ENCODE measurements at places on chromosomes 3 and 15.

- no peak for DNase-seq
Measured at GRCh38 chr3:86951322-86951721, 39.6 kb downstream of the VGLL3 start.

DNA sequence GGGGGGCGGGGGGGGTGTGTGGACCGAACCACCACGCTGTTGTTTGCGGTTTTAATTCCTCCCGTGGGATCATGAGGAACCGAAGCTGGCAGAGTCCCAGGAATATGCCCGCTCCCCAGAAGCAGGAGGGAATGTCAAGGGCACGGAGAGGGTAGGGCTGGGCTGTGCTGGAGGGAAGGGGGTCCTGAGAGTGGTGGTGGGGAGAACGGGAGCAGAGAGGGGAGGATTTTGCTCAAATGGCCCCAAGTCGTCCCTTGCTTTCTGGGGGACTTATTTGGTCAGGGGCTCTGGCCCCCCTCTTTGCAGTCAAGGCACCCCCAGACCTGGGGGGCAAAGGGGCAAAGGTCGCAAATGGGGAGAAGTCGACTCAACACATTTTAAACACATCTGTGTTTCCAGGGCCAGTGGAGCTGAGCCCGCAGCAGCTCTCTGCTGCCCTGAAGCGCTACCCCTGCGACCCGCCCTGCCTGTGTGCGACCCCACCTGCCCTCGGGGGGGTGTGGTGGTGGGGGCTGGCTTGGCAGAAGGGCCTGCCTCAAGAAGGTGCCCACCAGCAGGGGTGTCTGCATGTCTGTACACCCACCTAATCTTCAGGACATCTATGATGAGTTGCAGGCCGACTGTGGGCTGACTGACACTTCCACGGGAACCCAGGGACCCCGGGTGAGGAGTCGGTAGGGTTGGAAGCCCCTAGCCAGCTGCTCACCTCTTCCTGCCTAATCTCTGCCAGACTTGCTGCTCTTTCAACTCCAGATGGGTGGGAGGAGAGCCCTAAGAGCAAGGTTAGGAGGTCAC is 602 bp upstream of the ATP2B2 start:
- no peak for DNase-seq

- DNase-seq, result no peak
Measured at GRCh38 chr3:134859341-134859740, 64.3 kb downstream of the EPHB1 start.

DNA sequence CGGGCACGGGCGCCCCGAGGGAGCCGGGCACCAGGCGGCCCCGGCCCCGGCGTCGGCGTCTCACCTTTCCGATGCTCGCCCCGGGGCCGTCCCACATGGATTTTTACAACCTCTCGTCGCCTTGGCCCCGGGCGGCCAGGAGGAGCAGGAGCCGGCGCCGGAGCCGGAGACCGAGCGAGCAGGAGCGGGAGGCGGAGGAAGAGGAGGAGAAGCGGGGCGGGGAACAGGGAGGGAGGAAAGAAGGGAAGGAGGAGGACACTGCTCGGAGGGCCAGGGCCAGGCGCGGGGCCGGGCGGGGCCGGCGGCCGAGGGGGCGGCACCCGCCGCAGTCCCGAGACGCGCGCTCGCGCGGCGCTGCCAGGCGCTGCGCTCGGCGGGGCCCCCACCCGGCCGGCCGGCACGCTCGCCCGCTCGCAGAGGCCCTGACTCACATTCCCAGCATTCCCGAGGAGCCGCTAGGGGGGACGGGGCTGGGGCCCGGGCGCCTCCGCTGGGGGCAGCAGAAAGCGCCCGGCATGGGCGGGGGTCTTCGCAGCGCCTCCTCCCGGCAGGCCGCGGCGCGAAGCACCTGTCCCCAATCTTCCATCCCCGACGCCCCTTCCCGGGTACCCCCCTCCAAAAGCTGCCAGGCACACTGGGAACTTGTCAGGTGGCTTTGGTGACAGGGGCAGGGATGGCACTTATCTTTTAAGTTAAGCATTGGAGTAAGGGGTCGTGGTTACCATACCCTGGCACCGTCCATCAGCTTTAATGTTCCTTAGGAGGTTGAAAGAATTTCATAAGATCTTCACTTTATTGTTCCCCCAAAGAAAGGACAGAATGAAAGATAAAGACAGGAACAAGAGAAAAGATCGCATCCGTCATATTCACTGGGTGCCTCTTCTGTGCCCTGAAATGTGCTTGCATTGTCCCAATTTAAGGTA is at the start of gene ERC2:
ERC2 (minus strand) TSS at position 284 of the 923 bp plus-strand sequence.
- DNase-seq, result no peak

GRCh38 chr3:146468671-146469149 is 651 bp downstream of the PLSCR2 start:
- no peak for DNase-seq

DNA sequence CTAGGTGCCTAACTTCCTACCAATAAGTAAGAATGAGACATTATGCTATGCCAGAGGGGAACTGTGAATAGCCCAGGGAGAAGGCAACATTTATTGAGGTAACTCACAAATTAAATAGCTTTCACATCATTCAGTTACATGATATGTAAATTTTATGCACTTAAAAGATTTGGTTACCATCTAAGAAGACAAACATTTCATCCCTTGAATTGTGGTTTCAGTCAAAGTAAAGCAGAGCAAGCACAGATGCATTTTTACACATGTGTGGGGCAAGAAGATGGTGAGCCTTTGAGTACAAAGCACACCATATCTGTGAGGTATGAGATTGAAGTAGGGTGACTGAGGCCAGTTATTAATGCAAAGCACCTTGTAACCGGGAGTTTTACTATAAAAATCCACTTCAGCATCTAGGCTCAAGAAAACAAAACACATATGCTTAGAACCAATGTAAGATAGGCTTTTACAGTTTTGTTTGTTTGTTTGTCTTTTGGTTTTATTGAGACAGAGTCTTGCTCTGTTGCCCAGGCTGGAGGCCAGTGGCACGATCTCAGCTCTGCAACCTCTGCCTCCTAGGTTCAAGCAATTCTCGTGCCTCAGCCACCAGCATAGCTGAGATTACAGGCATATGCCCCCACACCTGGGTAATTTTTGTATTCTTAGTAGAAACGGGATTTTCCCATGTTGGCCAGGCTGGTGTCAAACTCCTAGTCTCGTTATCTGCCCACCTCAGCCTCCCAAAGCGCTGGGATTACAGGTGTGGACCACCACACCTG is 3.5 kb downstream of the PLSCR2 start:
- DNase-seq, result no peak

DNA sequence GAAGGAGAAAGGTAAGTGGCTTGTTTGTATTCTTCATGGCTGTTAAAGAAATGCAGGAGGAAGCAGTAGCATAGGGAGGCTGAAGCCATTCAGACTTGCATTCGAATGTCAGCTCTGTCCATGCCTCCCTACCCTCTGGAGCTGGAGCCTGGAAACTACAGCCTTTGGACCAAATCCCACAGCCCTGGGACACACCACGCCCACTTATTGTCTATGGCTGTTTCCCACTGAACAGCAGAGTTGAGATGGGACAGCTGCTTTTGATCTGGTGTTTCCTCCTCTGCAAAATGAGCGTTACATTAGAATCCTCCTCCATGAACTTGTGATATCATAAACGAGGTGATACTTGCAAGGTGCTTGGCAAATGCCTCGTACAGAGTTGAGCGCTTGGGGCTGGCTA is 3.6 kb downstream of the FAM107A start:
- no peak for DNase-seq

- DNase-seq, result no peak
Measured at GRCh38 chr3:172018364-172018763, 21.0 kb upstream of the FNDC3B start.

GRCh38 chr15:31024330-31024729 is 32.9 kb upstream of the MTMR10 start:
- no peak for DNase-seq

GRCh38 chr15:91456251-91456718 is 356.2 kb downstream of the SV2B start:
- no peak for DNase-seq

DNA sequence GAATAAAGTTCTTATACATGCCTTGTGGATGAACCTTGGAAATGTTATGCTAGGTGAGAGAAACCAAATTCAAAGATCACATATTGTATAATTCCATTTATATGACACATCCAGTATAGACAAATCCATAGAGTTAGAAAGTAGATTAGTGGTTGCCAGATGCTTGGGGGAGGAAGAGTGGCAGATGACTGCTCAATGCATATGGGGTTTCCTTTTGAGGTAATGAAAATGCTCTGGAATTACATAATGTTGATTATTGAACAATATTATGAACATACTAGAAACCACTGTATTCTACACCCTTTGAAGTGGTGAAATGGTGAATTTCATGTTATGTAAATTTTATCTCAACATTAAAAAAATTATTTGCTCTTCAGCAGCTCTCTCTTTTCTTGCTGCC is 100.8 kb downstream of the DHX36 start:
- DNase-seq, result no peak

GRCh38 chr3:49554633-49555265 is 472 bp downstream of the BSN start:
- peak; percentile 64 for DNase-seq

- DNase-seq, result no peak
Measured at GRCh38 chr15:36896949-36897348, 203.4 kb downstream of the MEIS2 start.

- peak; percentile 67 for DNase-seq
Measured at GRCh38 chr15:73897441-73898261, 24.3 kb downstream of the TBC1D21 start.

DNA sequence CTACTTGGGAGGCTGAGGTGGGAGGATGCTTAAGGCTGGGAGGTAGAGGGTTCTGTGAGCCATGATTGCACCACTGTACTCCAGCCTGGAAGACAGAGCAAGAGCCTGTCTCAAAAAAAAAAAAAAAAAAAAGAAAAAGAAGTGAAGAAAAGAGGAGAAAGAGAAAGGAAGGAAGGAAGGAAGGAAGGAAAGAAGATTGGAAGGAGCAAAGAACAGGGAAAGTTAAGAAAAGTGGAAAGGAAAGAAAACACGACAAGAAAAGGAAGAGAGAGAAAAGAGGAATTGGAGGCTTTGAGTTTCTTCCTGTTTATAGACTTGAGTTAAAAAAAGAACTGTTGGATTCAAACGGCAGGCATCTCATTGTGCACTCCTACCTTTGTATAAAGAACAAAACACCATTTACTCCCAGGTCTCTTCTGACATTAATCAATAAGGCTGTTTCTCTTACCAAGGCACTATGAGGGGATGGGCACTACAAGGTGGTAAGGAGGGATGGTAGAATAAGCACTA is 73.5 kb downstream of the EDEM1 start:
- DNase-seq, result no peak

DNA sequence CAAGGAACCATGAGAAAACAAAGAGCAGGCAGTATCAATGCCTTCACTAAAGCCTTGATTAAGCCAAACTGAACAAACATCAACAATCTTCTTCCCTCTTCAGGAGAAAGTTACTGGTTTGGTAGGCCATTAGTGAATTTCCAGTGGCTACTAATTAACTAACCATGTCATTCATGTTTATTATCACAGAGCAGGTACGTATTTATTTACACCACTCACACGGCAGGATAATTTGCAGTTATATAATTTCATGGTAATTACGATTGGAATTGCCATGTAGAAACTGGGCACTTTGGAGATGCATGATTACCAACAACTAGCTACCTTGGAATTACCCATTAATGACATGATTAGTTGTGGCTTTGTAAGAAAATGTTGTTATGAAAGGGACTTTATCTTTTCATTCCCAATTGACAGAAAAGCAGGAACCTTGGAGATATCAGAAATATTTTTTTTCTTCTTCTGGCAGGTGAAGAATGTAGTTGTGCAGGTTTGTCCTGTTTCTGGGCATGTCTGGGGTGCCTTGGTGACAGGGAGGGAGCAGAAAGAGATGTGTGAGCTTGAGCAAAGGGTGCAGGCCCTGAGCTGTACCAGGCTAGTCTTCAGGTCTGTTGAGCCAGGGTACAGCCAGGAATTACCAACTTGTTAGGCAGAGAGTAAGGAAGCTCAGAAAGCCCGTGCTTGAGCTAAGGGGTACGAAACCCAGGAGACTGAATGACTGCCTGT is 310.7 kb downstream of the RORA start:
- no peak for DNase-seq

DNA sequence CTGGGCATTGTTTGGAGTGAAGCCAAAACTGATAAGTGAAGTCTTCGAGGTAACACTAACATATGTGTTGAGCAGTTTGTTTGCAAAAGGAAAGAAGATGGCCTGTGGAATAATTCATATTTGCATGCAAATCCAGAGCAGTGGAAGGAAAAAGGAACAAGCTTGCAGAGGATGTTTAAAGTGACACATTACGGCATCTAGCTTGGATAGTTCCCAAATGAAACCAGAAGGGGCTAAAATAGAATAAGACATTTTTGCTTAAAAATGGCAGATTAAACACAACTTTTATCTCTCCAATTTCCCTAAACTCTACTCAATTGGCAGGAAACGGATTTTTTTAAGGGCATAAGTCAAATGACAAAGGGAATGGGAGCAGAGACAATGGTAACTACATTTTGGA is 25.4 kb upstream of the RYK start:
- no peak for DNase-seq

DNA sequence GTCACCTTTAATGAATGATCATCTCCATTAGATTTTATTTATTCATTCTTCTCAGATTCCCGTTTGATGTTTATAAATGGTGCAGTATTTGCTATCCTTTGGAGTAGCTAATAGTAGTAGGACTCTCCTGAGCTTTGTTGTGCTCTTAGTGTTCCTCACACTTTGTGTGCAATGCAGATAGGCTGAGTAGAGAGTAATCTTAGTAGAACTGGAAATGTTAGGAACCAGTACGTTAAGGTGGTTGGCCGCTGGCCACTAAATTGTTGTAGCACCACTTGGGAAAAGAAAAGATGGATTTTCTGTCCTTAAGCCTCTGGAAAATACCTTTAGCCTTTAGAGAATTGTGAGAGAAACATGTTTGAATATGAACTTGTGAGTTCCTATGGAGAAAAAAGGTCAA is 19.9 kb upstream of the EBLN2 start:
- no peak for DNase-seq

GRCh38 chr3:127593178-127593577 is 2.6 kb upstream of the TPRA1 start:
- no peak for DNase-seq

GRCh38 chr3:137992592-137992991 is 17.4 kb upstream of the CLDN18 start:
- DNase-seq, result no peak

- no peak for DNase-seq
Measured at GRCh38 chr3:136838641-136839555, 20.0 kb downstream of the SLC35G2 start.

- DNase-seq, result peak; percentile 79
Measured at GRCh38 chr15:41621200-41622193, 38.7 kb upstream of the MGA start.

DNA sequence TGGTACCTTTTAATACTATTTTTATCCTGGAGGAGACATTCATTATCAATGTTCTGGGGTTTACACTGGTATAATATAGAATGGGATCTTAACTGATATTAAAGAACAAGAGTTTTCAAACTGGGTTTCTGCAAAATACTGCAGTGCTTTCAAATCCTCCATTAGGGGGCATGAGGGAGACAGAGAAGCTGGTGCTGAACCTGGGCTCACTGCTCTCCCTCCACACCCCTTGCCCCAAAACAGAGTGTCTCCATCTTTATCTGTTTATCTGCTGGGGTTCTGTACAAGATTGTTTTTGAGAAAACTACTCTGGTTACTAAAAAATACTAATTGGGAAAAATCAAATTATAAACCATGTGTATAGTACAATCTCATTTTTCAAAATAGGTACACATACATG is 41.7 kb downstream of the CADPS start:
- DNase-seq, result no peak
